Activated naive CD4-positive, alpha-beta T cell (primary cell): ENCODE measurements at places on chromosomes 4 and X.
A peak's percentile ranks its signal among the peaks of the same experiment; 100 is the strongest.

DNA sequence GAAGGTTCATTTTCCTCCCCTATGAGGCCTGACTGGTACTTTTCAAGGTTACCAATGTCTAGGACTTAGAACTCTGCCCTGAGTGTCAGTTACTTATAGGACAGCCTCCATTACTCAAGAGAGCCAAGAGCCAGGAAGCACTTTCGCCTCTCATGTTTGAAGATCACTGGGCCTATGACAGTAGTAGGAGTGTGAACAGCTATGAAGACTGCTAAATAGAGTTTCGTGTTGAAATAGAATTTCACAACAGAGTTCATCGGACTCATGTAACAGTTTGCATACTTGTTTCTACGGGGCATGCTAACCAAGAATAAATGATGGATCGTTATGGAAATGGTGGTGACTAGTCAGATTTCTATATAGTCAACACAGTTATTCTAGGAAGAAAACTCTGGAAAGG is 97.8 kb upstream of the GPC4 start:
- DNase-seq, result no peak

DNA sequence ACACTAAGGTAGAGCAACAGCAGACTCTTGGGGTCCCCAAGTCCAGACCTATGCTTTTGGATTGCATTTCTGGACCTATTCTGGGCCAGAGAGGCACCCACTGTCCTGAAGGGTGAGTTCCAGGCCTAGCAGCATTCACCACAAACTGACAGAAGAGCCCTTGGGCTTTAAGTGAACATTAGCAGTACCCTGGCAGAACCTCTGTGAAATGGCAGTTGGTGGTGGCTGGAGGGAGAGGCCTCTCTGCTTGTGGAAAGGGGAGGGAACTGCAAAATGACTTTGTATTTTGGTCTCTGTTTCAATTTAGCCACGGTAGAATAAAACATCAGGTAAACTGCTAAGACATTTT is 1211.9 kb downstream of the PCDH18 start:
- no peak for DNase-seq

DNA sequence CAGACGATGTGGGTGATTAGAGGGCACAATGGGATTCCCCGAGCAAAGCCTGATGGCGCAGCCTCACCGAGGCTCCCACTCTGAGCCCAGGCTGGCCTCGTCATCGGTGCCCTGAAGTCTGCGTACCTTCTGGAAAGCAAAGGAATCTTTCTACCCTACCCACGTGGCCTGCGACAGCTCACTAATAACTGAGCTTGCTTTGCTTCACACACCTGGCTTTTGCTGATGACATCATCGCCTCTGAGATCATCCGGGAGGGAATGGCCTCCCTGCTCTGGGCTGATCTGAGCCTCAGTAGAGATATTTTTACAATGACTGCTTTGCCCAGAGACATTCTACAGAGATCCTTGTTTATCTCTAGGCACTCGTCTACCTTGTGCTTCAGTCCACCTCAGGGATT is 45.4 kb upstream of the PDLIM3 start:
- no peak for DNase-seq

- DNase-seq, result no peak
Observed at GRCh38 chrX:144275367-144275766, 391.5 kb downstream of the UBE2NL start.

GRCh38 chrX:57121816-57122215 is 468 bp upstream of the SPIN2B start:
- no peak for DNase-seq

DNA sequence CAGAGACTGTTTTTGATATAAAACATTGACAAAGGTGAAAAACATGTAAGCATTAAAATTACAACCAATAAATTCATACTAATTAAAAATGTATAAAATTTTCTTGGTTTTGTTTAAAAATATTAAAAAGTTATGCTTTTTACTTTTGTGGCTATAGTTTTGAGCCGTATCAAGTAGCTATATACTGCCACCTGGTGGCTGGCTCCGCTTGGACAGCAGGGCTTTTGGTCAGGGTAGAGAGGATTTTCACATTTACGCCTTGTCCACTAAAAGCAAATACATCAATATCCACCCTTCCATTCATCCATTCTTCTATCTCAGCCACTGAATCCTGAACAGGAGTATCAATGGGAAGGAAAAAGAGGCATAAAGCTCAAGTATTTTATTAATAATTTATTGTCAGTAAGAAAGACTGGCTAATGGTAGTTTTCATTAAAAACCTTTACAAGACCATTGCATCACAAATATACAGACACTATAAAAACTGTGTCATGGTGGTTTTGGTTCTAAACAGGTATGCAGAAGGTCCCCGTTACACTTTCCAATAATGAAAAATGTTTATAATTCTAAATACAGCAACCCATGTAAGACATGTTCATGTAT is 32.1 kb upstream of the MTNR1A start:
- DNase-seq, result peak; percentile 7

DNA sequence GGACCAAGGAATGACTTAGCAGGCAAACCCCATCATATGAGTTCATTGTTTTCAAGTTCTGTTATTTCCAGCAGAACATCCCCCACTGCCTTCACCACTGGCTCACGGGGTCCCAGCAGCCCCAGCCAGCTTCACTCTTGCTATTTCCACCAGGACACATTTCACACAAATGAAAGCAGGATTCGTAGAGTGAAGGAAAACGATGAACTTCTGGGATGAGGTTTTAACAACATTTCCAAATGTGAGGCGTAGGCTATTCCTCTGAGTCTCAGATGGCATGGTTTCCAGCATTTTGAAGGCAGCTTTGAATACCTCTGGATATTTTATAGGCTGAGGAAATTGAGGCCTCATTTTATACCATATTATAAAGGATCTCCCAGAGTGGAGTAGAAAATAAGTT is 32.9 kb upstream of the EGFL6 start:
- DNase-seq, result no peak
